ENCODE measurements at places on chromosomes 5 and 9.

DNA sequence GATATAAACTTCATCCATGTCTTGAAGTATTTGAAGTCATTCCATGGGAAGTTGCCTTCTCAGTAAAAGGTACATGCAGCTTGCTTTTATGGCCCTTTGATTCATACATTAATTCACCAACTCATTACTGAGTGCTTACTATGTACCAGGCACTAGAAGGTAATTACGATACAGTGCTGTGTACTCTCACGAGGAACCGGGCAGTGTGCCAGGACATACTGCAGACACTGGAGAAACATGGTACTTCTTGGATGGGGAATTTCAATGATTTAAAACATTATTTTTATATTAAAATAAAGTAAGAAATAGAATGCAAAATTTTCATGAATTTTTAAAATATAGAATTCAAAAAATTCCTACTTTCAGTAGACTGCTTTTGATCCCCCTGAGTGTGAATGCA is 71.4 kb upstream of the WDR41 start:
- no peak for DNase-seq

- no peak for DNase-seq
Measured at GRCh38 chr9:11708899-11709298, 984.3 kb upstream of the TYRP1 start.

DNA sequence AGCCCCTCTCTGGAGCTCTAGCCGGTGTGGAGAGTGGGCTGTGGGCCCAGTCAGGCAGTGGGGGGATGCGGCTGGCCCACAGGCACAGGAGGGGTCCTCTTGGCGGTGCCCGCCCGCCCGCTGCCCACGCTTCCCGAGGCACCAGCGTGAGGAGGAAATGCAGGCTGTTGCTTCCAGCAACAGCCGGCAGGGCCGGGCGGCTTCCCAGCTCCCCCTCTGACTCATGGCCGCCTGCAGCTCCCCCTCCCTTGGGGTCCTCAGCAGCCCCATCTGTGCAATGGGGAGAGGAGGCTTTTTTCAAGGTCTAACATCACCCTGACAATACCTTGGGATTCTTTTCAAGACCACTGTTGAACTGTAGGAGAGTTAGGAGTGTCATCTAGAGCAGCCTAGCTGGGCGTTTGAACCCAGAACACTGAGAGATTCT is 10.4 kb downstream of the CXXC5 start:
- DNase-seq, result no peak

DNA sequence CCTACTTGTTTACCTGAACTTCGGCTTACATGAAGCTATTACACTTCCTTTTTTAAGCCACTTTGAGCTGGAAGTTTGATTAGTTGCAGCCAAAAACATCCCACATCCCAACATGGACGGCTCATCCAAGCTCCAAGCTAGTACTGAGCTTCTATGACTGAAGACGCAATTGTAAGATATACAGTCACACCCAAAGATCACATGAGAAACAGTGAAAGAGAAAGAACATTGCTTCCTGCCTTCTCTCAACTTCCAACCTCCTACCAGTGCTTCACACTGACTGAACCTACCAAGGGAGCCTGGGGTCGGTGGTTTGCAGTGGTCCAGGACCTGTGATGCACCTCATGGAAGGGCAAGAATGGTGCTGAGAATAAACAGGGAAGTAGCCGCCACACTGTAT is 27.4 kb upstream of the ADRA1B start:
- DNase-seq, result no peak

DNA sequence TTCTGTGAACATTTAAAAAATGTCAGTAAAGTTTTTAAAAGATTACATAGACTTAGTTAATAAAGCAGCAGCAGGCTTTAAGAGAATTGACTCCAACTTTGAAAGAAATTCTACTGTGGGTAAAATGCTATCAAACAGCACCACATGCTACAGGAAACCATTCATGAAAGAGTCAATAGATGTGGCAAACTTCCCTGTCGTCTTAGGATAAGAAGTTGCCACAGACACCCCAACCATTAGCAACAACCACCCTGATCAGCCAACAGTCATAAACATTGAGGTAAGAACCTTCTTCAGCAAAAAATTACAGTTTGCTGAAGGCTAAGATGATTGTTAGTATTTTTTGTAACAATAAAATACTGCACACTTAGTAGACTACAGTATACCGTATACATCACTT is 278.2 kb downstream of the CSNK1G3 start:
- DNase-seq, result no peak

DNA sequence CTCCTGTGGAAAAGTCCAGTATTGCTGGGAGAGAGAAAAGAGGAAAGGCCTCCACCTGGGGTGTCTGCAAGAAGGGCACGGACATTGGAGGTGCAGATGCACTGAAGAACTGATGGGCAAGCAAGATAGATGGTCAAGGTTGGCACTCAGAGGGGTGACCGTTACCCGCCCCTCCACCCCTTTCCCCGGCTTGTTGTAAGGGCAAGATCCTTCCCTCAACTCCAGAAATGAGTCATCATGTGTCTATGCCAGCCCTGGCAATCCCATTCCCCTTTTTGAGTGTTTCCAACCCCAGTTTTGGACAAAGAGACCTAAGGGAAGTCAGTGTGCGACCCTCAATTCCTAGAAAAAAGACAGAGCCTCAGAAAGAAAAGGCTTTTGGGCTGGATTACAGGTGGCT is 34.9 kb upstream of the ATP6V1G1 start:
- peak; percentile 25 for DNase-seq

GRCh38 chr9:129640086-129640870 is 1.7 kb downstream of the ASB6 start:
- no peak for DNase-seq

DNA sequence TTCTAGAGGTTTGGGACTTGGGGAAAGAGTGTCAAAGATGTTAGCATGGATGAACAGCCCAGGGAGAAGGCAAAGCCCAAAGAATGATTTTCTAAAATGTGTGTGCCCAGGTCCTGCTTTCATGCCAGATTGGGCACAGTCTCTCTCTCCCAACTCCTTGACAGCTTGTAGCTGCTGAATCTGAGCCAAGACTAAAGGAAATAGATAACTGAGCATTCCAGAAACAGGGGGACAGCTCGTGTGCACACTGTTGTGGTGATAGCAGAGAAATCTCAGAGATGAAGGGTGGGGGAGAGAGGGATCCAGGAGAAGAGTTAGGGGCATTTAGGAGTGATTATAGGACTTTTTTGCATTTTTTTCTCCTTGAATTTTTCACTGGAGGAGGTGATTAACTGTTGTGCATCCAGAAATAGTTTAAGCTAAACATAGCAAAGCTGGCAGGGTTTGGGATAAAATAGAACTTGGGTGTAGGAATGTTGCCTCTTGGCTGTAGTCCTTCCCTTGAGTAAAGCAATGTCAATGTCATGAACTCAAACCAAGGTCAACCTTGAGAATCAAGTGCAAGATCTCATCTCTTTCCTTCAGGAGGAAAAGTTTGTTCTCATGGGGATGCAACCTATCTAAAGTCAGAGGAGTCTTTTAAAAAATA is 245.9 kb downstream of the SH3GL2 start:
- peak; percentile 15 for DNase-seq

GRCh38 chr9:104780796-104781395 is 17.0 kb downstream of the NIPSNAP3B start:
- peak; percentile 27 for DNase-seq

DNA sequence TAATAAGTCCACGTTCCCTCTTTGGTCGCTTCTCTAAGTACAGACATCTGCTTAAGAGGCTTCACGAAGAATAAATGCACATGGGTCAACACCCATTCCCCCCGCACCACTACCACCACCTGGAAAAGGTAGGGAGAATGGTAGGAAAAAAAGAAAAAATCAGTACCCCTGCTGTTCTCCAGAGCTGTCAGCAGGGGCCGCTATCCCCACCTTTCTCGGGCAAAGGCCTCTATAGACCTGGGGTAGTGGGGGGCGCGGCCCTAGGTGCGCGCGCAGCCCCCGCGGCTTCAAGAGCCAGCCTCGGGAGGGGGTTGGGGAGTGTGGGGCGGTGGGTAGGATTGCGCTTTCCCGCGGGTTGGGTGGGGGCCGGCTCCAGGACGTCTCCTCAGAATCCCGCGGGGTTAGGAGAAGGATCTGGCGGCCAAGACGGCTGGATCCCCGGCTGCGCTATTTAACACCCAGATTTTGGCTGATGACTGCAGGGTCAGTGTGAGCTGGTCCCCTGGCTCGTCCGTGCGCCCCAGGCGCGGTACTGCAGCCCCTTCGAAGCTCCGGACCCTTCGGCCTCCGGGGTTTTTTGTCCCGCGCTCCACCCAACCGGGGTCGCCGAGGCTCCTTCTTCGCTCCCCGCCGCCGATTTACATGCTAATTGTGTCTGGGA is 1.6 kb upstream of the SEMA6A start:
- DNase-seq, result peak; percentile 73

GRCh38 chr9:7862170-7862569 is 62.6 kb upstream of the DMAC1 start:
- DNase-seq, result no peak

- DNase-seq, result peak; percentile 44
Measured at GRCh38 chr5:139272471-139273321, 20.8 kb upstream of the MATR3 start.

- peak; percentile 49 for DNase-seq
Measured at GRCh38 chr9:96874947-96875460, 20.7 kb upstream of the ZNF782 start.

DNA sequence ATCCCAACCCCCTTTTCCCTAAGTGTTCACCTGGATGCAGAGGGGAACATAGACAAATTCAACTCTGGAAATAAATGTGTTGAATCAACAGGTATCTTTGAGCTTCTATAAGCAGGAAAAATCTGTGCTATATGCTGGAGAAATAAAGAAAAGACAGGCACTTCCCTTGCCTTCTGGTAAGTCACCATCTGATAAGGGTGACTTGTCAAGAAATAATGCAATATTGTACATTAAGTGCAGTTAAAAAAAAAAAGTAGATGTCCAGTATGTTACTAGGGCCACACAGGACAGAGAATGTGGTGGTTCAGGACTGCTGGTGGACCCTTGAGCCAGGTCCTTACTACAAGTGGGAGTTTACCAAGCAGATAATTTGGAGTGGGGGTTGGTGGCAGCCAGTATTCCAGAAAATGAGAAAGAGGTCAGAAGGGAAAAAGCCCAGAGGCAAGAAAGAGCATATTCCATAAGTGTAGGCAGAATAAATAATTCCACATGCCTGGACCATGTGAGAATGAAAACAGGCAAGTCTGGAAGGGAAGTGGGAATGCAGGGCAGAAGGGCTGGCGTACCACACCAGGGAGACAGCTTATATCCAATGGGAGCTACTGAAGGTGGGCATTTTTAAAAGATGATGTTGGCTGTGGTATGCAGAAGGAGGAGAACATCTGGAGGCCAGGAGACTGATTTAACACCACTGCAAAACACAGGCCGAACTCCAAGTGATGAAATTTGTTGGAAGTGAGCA is 209.9 kb downstream of the SEMA5A start:
- no peak for DNase-seq

DNA sequence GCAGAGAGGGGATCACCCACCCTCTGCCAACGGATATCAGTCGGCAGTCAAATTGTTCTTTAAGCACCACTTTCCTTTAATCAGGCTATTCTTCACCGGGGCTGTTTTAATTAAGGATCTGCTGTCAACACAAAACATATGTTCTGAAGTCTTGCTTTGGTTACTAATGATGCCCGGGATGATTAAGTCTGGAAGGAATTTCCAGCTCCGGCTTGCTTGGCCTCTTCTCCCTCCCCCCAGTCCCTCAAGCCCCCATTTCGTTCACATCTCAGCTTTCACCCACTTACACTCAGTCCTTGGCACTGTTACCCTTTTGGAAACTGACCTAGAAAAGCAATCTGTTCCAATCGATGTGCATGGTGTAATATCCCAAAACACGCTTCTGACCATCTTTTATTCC is 74.7 kb downstream of the MSX2 start:
- DNase-seq, result no peak

DNA sequence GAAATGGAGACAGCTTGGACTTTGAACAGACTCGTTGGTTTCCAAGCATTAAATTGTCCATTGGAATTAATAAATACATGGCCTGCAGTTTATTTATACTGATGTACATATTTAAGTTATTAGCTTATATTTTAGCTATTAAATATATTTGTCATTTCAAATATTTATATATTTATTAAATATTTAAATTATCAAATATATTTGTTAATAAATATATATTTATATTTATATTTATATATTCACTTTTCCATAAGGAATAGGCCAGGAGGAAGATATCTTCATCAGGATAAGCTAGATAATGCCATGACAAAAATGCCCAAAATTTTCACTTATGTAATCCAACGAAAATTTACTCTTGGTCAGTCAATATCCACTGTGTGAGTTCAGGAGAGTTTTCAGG is 229.9 kb downstream of the ZNF608 start:
- DNase-seq, result no peak

GRCh38 chr5:53037141-53037859 is 48.1 kb downstream of the ITGA2 start:
- peak; percentile 48 for DNase-seq

- DNase-seq, result no peak
Measured at GRCh38 chr5:163506726-163507125, 1.3 kb downstream of the MAT2B start.

DNA sequence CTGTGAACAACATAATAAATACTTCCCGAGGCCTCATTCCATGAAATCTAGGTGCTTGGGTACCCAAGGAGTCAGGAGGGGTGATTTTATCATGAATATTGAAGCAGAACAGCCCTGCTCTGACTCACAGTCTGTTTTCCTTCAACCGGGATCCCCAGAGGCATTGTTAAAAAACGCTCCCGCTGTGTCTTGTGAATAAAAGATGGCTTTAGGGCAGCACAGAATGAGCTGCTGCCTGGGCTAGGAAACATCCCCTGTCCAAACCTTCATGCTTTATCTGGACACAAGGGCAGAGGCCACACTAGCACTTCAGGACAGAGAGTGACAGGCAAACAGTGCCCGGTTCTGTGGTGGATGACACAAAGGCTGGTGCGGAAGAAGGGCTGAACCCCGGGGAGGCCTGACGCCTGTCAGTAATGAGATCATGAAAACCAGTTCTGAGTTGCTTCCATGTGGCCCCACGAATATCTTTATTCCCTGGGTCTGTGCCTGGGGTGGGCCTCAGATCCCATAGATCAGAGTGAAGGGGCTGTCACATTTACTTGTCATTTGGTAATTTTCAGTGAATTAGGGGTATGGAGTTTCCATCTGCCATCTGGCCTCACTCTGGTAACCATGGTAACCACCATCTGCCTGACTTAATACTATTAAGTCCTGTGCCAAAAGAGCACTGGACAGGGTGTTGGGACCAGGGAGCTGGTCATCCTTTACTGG is 2.6 kb downstream of the IGFBPL1 start:
- no peak for DNase-seq

- no peak for DNase-seq
Measured at GRCh38 chr9:38652044-38652443, 31.6 kb upstream of the ANKRD18A start.

DNA sequence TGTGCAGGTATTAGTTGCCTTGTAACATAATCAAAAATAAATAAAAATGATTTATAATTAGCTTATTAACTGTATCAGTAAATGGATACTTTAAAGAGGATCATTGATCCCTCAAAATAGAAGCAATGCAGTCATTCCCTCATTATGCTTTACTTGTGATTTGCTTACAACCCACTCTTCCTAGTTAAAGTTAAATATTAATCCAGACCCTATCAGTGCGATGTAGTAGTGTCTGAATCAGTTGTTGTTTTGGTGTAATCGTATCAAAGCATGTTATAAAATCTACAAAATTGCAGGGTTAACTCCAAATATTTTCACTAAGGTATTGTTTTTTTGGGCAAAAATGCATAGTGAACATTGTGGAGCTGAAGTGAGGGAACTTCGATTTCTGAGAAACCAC is 17.6 kb downstream of the TENT4A start:
- no peak for DNase-seq

GRCh38 chr5:171678646-171679045 is 107.0 kb upstream of the SMIM23 start:
- DNase-seq, result no peak
